ENCODE measurements at places on chromosomes 7 and 10.

- peak; percentile 18 for DNase-seq
Observed at GRCh38 chr10:3946234-3947229, 161.5 kb upstream of the KLF6 start.

- DNase-seq = no peak
Observed at GRCh38 chr7:101108961-101109360, 17.9 kb upstream of the SERPINE1 start.

- no peak for DNase-seq
Observed at GRCh38 chr7:148867596-148868377, 16.3 kb downstream of the EZH2 start.

GRCh38 chr10:79034271-79034876 lies 34.4 kb upstream of the ZMIZ1 start:
- no peak for DNase-seq

- DNase-seq = no peak
Observed at GRCh38 chr7:111736552-111736874, 174.2 kb upstream of the IMMP2L start.

- DNase-seq = peak; percentile 20
Observed at GRCh38 chr10:70331486-70332268, 47.9 kb upstream of the NPFFR1 start.

DNA sequence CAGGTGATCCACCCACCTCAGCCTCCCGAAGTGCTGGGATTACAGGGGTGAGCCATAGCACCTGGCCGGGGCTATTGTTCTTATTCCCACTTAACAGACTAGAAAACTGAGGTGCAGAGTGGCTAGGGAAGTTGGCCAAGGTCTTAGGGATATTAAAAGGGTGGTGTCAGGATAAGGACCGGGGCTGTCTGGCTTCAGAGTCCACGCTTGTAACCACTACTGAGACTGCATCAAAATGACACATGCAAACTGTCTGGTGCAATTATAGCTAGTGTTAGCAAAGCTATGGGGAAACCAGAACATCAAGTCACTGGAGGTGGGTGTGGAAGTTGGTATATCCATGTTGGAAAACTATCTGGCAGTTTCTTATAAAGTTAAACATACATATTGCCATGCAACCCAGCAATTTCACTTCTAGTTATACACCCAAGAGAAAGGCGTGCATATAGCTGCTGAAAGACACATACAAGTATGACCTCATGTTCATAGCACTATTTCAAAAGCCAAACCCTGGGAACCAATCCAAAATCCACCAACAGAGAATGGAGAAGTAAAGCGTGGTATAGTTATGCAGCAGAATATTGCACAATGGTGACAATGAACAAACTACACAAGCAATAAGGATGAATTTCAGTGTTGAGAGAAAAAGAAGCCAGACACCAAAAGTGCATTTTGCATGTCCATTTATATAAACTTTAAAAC lies 33.9 kb upstream of the EEPD1 start:
- no peak for DNase-seq

DNA sequence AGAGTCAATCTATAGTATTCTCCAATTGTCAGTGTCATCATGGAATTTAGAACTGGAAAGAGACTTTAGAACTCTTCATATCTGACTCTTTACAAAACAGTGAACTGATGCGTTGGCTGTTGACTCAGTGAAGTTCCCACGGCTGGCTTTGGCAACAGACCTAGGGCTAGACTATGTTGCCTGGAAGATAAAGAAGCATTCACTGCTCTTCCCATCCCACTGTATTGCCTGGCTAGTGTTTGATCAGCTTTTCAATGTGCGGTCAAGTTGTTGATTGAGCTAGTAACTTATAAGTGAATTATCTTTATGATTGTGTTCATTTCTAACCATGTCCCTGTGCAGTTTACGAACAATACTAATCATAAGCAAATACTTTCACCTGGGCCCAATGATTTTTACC lies 365.7 kb upstream of the LRGUK start:
- no peak for DNase-seq

- no peak for DNase-seq
Observed at GRCh38 chr10:43794181-43794815, 145.6 kb upstream of the ZNF32 start.

DNA sequence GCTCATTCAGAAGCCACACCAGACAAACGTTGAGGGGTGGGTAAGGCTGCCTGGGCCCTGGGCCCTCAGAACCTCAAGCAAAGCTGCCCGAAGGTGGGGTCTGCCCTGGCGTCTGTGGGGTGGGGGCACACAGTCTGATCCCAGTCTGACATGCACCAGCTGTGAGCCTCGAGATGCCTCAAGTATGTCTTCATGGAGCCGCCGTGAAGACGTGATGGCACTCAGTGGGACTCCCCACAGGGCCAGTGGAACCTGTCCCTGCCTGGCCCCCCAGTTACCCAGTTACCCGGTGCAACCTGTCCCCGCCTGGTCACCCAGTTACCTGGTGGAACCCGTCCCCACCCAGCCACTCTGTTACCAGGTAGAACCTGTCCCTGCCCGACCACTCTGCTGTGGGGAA lies 351.2 kb downstream of the PTPRN2 start:
- no peak for DNase-seq

- DNase-seq = no peak
Observed at GRCh38 chr7:129617178-129617577, 5.7 kb downstream of the NRF1 start.

- DNase-seq = no peak
Observed at GRCh38 chr10:130025811-130026485, 61.9 kb upstream of the EBF3 start.
